ENCODE measurements at places on chromosomes 2 and 18.

GRCh38 chr18:26227051-26227670 lies 916 bp downstream of the TAF4B start:
- DNase-seq = no peak

- no peak for DNase-seq
These were observed 19.1 kb upstream of the IL18R1 start for GRCh38 chr2:102336502-102336945.

DNA sequence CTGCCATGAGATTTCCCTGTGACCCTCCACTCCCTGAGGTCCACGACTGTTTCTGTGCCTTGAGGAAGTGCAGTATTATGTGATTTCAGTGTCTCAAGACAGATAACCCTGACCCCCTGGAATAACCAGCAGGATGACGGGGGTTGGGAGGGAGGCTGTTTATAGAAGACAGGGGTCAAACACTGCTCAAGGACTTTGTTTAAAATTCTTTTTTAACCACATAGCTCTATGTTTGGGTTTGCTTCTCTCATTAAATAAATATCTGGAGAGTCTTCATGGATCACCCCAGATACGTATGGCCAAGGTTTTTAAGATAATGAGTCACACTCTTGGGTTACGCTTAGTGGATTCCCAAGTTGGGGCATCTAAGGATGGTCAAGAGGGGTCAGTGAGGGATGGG lies 523.8 kb upstream of the TNP1 start:
- no peak for DNase-seq

DNA sequence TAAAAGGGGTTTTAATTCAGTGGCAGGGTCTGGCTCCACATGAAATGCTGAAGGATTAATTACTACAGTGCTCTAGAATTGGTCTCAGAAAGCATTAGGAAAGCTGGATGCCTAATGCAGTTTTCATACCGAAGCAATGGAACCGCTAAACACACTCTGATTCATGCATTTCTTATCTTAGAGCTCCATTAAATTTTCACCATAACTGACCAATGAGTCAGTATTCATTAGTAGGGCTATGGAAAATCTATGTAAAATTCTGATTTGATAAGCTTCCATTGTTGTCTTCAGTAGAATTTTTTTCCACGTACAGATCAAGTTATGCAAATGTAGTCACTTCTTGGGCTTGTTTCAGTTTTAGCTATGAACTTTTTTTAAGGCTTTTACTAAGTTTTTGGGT lies 359.9 kb downstream of the ARHGAP15 start:
- no peak for DNase-seq

- no peak for DNase-seq
These were observed 9.2 kb upstream of the CD28 start for GRCh38 chr2:203697190-203697589.

DNA sequence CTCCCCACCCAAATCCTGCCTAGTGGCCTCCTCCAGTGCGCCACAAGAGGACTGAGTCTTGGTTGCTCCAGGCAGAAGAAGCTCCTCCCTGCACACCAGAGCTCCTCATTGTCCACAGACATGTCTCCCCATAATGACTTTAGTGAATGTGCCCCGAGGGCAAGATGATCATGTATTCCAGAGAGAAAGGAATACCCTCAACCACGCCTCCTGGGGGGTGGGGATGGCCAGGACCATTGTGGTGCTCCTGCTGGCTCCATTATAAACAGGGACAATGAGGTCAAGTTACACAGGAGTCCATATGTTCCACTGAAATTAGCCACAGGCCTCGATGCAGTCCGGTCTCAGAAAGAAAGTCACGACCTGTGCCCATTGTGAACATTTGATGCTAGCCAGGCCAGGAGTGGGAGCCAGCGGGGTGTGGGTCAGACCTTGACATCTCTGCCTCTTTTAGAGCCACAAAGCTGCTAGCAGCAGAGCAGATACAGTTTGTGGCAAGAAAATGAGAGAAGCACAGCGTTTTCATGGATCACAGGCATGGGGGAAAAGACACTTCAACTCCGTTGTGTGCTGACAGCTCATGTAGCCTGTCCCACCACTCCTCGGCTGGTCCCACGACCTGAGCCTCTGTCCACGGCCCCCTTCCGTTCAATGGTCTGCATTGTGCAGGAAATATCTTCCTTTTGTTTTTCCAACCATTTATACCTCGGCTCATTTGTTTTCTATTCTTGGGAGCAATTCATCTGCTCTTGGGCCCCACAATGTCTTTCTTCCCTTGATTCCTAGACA lies 70.7 kb upstream of the FZD7 start:
- no peak for DNase-seq
